ENCODE measurements at places on chromosomes 2 and 18. TPM values are rescaled to one million over a fixed set of nuclear protein-coding genes. Genes with fewer than 3 reads are reported as not detected.

TRABD2A gene
- 20.8 TPM for total RNA-seq

ARPC2 gene
- 575 TPM for total RNA-seq

RESP18 gene
- total RNA-seq = not detected

WDPCP gene
- 7.9 TPM for total RNA-seq

- no peak for DNase-seq
Observed at GRCh38 chr2:136874258-136874657, 108.9 kb downstream of the THSD7B start.

- no peak for DNase-seq
Observed at GRCh38 chr2:65403529-65403915, 28.9 kb downstream of the SPRED2 start.

GRCh38 chr2:98768384-98769113 lies 37.6 kb upstream of the MGAT4A start:
- no peak for DNase-seq
